Ascending aorta (tissue), 2 donors: ENCODE measurements at places on chromosomes 6 and 20.

GRCh38 chr6:19465760-19466159 lies 371.4 kb upstream of the ID4 start:
- no peak for DNase-seq

GRCh38 chr20:50144362-50144761 lies 9.2 kb downstream of the PEDS1 start:
- peak; percentile 48 for DNase-seq

DNA sequence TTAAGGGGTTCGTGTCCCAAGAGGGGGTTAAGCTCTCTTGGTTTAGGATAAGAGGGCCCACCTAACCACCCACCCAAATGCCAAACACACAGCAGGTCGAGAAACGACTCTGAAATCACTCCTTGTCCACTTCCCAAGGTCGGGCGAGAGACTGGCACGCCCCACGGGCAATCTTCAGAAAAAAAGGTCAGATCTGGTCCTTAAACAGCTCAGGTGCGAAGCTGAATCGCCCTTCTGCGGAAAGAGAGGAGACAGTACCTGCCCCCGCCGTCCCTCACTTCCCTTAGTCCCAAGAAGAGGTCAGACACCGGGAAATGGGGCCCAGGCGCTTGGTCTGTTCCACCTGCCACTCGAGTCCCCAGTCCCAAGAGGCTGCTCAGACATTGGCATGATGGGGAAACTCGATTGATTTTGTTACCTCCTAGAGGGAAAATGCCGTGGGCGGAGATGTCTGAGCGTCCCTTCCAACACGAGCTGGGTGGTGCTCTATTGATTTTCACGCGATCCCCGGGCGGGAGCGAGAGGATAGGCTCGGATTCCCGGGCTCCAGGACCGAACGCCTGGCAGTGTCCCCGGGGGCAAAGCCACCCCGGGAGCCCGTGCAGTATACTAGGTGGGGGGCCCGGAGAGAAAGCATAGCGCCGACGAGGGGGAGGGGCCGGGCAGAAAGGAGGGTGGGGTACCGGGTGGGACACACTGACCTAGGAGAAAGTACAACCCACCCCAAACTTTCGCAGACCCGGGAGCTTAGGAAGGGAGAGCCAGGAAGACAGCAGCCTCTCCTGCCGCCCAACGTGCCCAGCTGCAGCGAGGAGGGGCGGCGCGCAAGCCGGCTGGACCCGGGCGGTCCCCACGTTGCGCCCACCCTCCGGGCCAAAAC lies 1.1 kb upstream of the SAMD5 start:
- no peak for DNase-seq

GRCh38 chr20:36895036-36895435 lies 19.1 kb downstream of the TLDC2 start:
- no peak for DNase-seq

DNA sequence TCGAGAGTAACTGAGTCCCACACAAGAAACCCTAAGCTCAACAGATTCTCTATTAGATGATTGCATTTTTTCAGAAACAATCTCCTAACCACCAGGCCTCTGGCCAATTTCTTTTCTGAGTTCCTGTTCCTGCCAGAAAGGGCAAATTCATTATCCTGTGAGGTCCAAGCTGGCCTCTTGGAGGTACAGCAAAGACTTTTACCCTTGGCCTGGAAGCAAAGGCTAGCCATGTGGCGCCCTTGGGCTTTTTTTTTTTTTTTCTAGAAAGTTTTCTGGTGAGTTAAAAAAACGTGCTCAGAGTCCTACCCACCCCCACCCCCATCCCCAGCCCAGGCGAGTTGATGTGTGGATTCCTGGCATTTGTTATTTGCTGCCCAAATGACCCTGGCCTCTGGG lies 59.0 kb upstream of the EEF1A1 start:
- no peak for DNase-seq
